ENCODE measurements at places on chromosomes 12 and 14.

DNA sequence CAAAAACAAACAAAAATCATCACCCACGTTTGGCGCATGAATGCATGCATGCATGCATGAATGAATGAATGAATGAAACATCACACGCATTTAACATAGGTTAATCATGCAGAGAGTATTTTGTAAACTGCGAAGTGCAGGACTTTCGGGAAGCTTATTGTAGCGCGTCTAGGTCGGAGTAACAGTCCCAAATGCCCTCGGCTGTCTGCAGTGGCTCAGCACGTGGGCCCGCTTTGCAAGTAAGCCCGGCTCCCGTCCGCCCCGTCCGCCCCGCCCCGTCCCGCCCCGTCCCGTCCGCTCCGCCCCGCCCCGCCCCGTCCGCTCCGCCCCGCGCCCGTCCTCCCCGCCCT lies 263 bp upstream of the IFT81 start:
- no peak for DNase-seq

DNA sequence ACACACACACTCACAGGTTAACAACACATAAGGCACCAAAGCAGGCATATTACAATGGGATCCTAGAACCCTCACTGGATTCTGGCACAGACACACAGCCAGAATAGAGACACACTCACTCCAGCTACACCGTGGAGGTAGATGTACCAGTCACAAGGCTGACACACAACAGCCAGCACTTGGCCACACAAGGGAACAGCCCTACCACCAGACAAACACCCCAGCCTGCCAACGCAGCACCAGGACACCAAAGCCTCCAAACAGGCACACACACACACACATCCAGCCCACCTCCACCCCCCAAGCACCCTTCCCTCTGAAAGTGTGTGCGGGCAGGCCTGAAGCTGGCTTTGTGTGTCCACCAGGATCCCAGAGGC lies 10.9 kb upstream of the ITGB7 start:
- DNase-seq: no peak

DNA sequence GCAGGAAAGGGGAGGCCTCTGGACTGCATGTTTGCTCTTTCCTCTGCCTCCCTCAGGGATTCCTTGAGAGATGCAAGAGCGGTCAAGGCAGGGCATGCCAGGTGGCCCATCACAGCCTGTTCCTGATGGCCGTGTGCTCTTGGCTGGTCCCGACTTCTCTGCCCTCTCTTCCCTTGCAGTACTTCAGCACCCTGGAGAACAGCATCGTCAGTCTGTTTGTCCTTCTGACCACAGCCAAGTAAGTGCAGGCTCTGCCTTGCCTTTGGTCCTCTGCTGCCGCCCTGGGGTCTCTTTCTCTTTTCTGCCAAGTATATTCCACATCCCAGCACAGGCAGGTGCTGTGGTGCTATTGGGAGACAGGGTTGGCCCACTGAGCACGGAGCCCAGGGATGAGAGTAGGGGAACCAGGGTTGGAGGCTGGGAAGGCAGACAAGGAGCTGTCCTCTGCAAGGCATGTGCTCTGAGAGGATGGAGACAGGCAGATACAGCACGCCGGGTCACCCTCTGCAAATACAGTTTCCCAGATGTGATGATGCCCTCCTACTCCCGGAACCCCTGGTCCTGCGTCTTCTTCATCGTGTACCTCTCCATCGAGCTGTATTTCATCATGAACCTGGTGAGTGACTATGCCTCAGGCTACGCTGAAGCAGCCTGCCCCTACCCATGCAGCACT lies 51.9 kb downstream of the TPCN1 start:
- no peak for DNase-seq

DNA sequence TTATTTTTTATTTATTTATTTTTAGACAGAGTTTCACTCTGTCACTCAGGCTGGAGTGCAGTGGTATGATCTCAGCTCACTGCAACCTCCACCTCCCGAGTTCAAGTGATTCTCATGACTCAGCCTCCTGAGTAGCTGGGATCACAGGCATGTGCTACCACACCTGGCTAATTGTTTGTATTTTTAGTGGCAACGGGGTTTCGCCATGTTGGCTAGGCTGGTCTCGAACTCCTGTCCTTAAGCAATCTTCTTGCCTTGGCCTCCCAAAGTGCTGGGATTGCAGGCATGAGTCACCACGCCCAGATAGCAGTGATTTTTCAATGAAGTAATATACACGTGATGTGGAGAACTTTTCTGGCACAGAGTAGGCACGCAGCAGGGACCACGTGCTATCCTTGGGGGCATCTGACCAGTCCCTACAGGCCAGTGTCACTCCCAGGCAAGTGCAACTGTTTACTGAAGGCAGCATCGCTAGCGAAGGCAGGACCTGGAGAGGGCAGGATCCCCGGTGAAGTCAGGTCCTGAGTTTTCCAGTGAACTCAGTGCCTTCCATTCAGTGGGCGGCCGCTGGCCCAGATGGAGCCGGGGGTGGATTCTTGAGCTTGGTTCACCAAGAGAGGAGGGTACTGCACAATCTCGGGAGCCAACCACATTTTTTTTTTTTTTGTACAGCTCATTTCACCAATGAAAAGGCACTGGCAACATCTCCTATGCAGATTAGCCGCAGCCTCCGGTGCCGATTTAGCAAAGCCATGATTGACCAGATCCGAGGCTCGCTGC lies 11.1 kb upstream of the CLMN start:
- DNase-seq: no peak

DNA sequence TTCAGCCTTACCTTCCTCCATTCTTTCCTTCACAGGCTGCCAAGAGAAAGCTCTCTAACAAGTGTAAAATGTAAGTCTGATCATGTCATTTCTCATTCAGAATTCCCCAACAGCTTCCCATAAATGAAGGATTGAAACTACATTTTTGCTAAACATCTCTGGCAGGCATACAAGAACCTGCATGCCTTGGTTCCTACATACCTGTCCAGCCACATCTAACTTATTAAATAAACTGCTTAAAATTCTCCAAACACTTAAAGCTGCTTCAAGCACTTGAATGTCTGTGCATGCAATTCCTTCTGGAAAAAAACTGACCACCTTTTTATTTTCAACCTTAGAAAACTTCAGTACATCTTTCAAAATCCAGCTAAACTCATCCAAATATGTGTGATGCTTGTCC lies 84.4 kb upstream of the DCN start:
- no peak for DNase-seq

GRCh38 chr14:44774396-44774795 lies 187.4 kb downstream of the KLHL28 start:
- DNase-seq: no peak

GRCh38 chr14:50362764-50363713 lies 33.6 kb downstream of the CDKL1 start:
- no peak for DNase-seq

DNA sequence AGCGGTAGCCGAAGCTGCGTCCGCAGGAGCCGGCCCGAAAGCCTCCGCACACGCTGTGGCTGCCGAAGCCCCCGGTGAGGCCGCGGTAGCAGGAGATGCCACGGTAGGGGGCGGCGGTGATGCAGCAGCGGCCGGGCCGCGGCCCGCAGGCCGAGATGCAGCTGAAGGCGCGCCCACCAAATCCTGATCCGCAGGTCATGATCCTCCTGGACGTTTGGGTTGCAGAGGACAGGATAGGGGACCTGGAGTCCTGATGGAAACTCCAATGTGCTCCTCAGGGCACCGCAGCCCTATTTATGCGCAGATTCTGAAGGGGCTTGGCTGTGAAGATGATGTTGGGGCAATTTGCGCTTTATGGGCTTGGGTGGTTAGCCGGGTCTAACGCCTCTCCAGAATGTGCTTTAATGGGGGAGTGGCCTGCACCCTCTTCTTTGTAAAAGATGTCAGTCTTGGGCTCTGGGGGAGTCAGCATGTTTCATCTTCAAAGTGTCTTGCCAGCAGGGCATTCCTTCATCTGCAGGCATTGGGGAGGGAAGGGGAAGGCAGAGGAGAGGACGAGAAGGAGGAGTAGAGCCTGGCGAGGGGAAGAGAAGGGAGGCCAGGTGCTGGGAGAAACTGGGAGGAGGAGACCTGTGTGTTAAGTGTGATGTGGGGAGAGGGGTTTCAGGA lies at the start of gene KRT81:
TSS of gene KRT81 (minus strand) at position 268 of the 669 bp plus-strand sequence. CDS start at position 199, 69 bp downstream.
- DNase-seq: no peak

GRCh38 chr12:123938679-123939480 lies 33.8 kb downstream of the CCDC92 start:
- peak; percentile 30 for DNase-seq

GRCh38 chr14:104319491-104320241 lies 181.3 kb downstream of the KIF26A start:
- DNase-seq: no peak

GRCh38 chr14:22824711-22825359 lies 4.9 kb upstream of the MRPL52 start:
- no peak for DNase-seq

DNA sequence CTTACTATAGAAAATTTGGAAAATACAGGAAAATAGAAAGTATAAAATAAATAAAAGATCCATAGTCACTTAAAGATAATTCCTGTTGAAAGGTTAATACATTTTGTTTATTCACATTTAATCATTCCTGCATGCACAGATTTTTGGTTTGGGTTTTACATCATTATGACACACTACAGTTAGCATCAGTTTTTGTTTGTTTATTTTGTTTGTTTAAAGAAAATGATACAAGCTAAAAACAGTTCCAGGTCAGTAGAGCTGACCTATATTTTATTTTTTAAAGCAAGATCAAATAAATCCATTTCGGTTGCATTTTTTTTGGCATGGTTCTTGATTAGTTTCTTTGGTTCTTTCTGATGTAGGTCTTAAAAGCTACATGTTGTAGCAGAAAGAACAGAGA lies 68.8 kb upstream of the CCDC91 start:
- DNase-seq: no peak

GRCh38 chr14:88198446-88198845 lies 124.6 kb downstream of the KCNK10 start:
- DNase-seq: no peak

DNA sequence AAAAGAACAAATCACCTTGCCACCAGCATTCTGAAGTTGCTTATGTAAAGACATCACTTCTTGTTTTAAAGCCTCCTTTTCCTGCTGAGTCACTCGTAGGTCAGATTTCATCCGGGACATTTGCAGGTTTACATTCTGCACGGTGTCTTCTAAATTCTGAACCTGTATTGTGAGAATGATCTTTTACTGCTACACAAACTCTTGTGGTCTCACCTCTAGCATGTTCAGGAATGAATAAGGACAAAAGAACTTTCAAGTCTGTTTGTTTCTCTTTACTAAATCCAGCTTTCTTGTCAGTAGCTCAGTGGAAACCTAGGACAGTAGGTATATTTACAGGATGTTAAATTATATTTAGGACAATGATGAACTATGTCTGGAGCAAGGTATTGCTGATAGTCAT lies 73.5 kb upstream of the SAV1 start:
- no peak for DNase-seq

GRCh38 chr12:29556363-29556762 lies 58.9 kb upstream of the OVCH1 start:
- DNase-seq: no peak

- DNase-seq: no peak
Measured at GRCh38 chr12:26275313-26276131, 80.1 kb downstream of the SSPN start.

DNA sequence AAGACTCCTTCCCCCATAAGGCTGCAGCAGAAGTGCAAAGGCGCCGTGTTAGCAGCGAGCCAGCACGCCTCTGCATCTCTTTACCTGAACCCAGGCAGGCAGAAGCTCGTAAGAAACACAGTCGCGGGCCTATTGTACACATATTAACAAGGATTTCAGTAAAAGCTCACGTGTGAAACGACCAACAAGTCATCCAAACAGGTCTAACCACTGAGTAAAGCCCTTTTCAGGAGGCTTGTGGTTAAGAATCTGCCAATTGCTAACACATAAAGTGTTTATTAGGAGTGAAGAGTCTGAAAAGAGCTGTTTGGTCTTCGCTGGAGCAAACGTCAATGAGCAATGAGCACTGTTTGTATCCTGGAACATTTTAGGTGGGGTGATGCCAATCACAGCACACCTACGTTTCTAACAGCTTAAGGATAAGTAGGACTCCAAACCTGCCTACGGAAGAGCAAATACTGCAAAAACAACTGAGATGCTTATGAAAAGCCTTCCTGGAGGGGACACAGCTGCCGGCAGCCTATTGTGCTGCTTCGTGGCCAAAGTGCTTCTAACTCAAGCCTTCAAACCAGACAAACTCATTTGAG lies 43.1 kb downstream of the PRKAB1 start:
- DNase-seq: no peak

GRCh38 chr14:31479027-31479426 lies 8.8 kb downstream of the GPR33 start:
- no peak for DNase-seq

DNA sequence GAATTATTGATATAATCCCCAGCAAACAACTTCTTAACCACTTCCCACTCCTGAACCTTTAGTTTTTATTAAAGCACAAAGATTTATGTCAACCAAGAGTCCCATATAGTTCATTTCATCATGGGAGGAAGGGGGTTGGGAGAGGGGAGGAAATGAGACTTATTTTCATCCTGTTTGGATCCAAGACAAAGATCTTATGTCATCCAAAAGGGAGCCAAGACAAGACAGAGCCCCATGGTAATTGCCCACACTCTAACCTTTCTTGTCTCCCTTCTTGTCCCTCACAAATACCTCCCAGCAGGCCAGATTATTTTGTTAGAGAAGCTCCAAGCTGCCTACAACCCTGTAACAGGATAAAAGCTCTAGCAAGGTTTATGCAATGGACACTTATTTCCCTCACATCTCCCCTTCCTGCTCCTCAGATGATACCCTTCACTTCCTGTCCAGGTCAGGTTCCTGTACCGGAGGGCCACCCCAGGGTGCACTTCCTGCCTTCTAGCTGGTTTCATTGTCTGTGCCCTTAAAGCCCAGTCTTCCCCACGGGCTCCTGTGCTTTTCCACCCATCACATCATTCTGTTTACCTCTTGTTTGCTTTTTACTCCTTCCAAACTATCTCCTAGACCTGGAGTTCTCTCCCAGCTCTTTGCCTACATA lies 123.7 kb upstream of the MDM1 start:
- no peak for DNase-seq

DNA sequence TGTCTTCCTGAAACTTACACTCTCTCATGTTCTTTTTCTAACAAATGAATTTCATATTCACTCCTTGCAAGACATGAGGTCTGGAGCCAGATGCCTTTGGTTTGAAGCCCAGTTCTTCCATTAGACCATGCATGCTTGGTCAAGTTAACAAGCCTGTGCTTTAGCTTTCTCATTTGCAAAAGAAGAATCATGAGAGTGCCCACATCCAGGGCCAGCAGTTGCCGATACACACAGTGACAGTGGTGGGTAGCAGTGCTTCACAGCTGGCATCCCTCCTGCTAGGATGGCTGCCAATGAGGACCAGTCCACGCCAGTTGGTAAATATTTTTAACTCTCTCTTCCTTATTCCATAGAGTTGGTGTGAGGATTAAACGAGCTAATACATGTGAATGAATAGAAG lies 163.1 kb downstream of the PHLDA1 start:
- DNase-seq: no peak
